ENCODE measurements at places on chromosomes 4 and X. TPM values are rescaled to one million over a fixed set of nuclear protein-coding genes. Genes with fewer than 3 reads are reported as not detected.

Gene ANKRD37
- 6.3 TPM for total RNA-seq

GRCh38 chr4:113423631-113424030 is 337.9 kb downstream of the CAMK2D start:
- DNase-seq = peak; percentile 65

- no peak for DNase-seq
These were observed 7.1 kb upstream of the FAM149A start for GRCh38 chr4:186097386-186097785.

GRCh38 chrX:101407748-101408531 is at the start of the genes GLA and HNRNPH2:
Gene GLA, minus strand, starts transcription at chrX:101407925. Its CDS starts 22 bp downstream, at chrX:101407903.
Gene HNRNPH2, plus strand, starts transcription at chrX:101408222. Its CDS starts 3,767 bp downstream, at chrX:101411989.
- peak; percentile 99 for DNase-seq

DNA sequence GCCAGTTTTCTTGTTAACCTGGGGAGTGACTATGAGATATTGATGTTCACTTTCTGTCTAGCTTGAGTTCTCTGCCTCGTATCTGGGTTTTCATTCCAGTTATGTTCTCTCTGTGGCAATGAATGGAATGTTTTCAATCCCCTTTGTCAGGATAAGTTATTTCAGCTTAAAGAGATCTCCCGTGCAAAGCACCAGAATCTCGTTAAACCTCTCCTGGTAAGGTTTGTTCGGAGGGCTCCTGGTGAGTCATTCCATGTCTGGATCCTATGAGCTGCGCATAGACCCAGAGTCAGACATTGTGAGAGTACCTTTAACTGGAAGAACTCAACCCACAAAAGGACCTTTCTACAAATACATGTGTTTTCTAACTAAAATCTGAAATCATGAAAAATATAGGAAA is 51.0 kb downstream of the KDR start:
- DNase-seq = peak; percentile 86
